Tibial artery (tissue), 4 donors: ENCODE measurements at places on chromosomes 13 and 19.

DNA sequence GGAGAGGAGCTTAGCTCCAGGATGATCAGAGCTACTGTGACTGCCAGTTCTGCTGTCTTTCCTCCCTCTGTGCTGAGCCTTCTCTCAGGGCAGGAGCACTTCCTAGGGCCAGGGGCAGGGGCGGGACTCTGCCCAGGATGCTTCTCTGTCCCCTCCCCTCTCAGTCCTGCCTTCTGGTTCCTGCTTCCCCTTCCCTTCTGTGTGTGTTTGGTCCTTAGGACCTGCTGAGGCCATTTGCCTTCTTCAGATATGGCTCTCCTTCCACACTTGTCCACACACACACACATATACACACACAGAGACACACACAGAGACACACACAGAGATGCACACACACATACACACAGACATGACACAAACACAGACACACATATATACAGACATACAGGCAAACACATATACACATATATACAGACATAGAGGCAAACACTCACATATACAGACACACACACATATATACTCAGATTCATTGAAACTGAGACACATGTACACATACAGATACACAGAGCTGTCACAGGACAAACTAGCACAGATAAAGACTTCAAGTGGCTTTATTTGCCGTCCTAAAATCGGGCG is 22.0 kb upstream of the CD177 start:
- DNase-seq: no peak

GRCh38 chr13:25489238-25489637 is 117.5 kb downstream of the ATP8A2 start:
- DNase-seq: no peak

DNA sequence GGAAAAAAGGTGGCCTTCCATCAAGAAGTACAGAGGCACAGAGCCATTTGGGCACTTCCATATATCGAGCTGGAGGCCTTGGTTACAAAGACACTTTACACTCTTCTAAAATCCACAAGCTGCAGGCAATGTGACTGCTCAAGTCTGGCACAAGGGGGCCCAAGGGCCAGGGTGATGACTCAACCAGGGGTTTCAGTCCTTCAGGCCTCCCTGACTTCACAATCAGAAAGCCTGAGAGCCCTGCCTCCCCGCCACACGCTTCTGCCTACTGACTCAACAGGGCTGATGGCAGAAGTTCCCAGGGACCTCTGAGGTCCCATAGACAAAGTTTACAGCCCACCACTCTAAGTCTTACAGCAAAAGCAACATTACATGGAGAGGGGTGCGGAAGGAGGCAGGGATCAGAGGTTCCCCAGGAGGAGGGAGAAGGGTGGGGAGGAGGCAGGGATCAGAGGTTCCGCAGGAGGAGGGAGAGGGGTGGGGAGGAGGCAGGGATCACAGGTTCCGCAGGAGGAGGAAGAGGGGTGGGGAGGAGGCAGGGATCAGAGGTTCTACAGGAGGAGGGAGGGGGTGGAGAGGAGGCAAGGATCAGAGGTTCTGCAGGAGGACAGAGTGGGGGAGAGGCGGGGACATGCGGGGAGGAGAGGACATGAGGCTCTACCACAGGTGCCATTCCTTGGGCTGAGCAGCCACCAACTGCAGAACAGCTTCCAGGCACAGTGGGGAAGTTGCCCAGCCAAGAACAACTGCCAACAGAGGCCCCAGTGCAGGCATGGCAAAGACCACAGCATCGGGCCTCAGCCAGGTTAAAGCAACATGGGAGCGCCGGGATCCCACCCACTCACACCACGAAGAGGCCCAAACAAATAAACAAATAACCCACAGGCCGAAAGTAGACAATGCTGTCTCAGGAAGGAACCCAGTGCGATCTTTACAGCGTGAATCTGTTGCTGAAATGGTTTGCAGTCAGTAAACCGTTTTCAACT is 52.0 kb downstream of the SLC7A1 start:
- DNase-seq: no peak

- no peak for DNase-seq
Measured at GRCh38 chr13:41809962-41810361, 150.9 kb downstream of the VWA8 start.

GRCh38 chr19:37695144-37695899 is 24.2 kb downstream of the ZNF607 start:
- DNase-seq: no peak

DNA sequence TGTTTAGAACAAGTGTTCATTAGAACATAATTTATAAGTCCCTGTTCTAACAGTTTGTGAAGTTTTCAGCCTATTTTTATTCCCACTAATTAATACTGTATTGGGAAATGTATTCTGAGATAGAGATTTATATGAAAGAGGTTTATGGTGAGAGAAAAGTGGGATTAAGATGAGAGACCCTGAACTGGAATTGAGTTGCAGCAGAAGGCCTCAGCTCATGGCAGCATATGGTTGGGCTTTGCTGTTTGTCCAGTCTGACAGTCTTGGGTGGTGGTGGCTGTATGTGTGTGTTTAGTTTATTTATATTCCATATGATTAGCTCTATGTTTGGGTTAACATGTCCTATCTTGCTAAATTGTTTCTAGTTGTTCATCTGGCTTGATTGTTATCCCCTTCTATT is 575.1 kb downstream of the SLITRK5 start:
- no peak for DNase-seq
